NCI-H1436 (cell line): ENCODE measurements at places on chromosomes 13 and 19.

GRCh38 chr19:47057328-47057727 is 8.9 kb upstream of the TMEM160 start:
- DNase-seq, result no peak

DNA sequence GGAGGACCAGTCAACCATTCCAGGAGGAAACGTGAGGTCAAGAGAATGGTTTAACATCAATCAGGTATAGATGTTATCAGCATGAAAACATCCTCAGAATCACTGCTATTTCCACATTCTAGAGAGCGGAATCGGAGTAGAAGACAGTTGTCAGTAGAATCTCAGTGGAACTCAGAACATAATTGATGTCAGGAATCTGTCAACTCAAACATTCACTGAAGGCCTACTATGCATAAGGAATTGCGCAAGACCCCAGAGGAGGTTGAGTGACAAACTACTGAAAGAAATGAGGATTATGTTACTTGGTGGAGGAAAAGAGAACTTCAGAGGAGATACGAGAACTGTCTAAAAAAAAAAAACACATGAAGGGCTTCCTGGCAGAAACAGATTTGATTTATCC is 97.8 kb downstream of the LHFPL6 start:
- DNase-seq, result no peak

DNA sequence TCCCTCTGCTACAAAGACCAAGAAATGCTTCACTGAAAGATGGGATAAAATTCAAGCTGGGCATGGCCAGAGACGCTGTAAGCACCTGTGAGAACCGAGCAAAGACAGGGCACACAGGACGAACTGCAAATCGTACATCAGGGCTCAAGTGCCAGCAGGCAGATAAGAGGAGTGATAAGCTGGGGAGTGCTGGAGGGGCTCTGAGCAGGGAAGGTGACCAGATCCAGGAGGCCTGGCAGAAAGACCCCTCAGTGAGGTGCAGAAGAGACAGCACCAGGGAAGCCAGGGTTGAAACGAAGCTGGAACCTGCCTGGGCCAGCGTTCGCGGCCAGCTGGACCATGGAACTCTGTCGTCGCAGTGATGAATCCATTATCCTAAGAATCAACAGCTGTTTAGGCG is 10.2 kb downstream of the RAB20 start:
- DNase-seq, result no peak

DNA sequence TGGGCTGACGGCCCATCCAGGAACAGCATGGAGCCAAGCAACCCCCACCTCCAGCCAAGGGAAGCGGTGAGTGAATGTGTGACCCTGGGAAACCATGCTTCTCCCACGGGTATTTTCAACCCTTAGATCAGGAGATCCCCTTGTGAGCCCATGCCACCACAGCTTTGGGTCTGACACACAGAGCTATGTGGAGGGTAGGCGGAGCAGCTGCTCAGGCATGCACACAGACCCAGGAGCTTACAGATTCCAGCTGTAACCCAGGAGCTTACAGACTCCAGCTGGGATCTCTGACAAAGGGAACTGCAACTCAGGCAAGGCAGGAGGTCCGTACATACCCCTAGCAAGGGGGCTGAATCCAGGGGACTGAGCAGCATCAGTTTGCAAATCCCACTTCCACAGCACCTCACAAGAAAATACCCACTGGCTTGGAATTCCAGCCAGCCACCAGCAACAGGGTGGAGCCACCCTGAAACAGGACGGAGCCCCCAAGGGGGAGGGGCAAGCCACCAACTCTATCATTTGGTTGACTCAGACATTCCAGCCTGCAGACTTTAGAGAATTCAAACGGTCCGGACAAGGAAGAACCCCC is 40.8 kb upstream of the RFXAP start:
- no peak for DNase-seq

DNA sequence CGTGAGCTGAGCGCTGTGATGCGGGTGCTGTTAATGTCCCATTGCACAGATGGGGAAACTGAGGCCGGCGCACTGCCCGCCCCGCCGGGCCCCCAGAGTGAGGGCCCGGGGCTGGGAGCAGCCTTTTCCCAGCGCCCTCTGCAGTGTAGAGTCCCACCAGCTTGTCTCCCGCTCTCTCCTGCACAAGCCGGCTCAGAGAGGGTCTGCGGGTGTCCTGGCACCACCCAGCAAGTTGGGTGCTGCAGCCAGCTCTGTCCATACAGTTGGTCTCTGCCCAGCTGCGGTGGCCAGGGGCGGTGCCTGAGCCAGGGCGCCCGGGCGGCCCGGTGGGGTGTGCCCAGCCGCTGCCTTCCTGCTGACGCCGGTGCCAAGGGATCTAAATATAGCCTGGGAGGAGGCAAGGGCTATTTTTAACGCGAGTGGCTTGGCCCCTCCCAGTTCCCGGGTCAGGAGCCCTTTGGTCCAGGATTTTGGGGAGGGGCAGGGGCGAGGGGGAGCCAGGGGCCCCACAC is 19.3 kb downstream of the GADD45B start:
- DNase-seq, result no peak

- no peak for DNase-seq
Measured at GRCh38 chr13:29963089-29963488, 112.7 kb upstream of the UBL3 start.

DNA sequence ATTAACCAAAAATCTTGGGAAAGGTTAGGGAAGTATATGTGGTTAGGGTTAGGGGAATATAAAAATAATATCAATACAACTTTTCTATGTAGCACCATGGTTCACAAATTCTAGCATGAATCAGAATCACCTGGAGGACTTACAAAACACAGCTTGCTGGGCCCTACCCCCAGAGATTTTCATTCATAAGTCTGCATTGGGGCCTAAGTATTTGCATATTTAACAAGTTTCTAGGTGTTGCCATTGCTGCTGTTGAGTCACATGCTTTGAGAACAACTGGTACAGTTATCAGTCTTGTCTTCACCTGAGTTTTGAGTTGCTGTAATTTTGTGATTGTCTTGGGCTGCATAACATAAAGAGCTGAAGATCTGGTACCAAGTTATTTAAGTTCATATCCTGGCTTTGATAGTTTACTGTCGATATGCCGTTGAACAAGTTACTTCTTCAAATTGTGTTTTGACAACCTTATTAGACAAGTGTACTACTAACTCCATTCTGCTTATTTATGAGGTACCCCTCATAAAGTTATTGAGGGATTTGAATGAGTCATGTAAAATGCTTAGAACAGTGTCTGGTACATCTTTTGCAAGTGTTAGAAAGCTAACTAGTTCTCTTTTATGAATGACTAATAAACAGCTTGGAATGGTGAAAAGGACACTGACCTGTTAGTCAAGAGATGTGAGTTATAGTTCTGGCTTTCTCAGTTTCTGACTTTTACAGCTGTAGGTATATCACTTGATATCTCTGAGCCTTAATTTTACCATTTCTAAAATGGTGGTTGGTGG is 132.9 kb downstream of the PAN3 start:
- DNase-seq, result no peak

DNA sequence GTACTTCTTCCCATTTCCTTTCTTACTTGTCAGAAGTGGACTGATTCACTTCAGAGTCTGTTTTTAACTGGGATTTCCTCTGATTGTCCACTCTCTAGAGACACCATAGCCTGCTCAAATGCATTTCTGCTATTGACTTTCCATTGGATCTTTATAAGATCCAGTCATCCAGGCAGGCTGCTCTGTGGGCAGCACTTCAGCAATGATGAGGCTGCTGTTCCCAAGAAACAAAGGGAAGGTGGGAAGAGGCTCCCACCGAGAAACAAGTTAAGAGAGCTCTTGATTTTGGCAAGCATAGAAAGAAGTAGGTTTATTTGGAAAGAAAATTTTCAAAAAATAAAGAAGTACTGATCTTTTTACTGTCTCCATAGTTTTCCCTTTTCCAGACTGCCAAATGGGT is 125.8 kb upstream of the STARD13 start:
- DNase-seq, result no peak

GRCh38 chr19:47790398-47790814 is 11.9 kb downstream of the SELENOW start:
- peak; percentile 80 for DNase-seq

DNA sequence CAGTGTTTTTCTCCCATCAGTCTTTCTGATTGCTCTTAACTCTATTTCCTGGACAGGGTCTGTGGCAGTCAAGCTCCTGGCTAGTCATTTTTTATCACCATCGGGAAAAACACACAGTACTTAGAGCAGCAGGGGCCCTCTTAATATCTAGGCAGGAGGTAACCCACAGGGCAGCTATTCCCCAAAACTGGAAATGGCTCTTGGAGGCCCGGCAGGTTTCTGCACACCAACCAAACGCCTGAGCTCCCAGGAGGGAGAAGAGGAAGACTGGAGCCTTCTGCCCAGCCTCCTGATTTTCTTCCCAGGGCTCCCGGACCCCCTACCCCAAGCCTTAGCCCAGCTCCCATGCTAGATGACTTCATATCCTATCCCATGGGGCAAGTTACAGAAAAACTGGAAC is 49.3 kb upstream of the VSTM2B start:
- DNase-seq, result no peak

DNA sequence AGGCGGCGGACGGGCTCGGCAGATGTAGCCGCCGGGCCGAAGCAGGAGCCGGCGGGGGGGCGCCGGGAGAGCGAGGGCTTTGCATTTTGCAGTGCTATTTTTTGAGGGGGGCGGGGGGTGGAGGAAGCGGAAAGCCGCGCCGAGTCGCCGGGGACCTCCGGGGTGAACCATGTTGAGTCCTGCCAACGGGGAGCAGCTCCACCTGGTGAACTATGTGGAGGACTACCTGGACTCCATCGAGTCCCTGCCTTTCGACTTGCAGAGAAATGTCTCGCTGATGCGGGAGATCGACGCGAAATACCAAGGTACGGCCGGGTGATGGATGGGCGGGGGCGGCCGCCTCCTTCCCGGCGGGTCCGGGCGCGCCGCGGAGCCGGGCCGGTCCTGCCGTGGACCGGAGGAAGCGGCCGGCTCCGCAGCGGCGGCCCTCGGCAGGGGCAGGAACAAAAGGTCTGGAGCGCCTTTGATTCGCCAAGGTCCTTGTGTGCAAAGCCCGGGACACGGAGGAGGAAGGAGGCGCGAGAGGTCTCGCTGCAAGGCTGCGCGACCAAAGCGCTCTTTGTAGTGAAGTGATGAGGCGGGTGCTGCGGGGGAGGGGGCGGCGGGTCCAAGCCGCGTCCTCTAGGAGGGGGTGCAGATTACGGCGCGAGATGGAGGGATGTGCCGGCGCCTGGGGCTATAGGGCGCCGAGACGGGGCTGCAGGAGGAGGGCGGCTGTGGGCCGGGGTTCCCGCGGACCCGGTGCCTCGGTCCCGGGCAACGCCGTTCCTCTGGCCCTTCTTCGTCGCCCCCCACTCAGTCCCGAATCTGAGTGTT is 689 bp downstream of the ING1 start:
- peak; percentile 32 for DNase-seq

- DNase-seq, result no peak
Measured at GRCh38 chr13:91312324-91312723, 35.2 kb upstream of the MIR17HG start.

DNA sequence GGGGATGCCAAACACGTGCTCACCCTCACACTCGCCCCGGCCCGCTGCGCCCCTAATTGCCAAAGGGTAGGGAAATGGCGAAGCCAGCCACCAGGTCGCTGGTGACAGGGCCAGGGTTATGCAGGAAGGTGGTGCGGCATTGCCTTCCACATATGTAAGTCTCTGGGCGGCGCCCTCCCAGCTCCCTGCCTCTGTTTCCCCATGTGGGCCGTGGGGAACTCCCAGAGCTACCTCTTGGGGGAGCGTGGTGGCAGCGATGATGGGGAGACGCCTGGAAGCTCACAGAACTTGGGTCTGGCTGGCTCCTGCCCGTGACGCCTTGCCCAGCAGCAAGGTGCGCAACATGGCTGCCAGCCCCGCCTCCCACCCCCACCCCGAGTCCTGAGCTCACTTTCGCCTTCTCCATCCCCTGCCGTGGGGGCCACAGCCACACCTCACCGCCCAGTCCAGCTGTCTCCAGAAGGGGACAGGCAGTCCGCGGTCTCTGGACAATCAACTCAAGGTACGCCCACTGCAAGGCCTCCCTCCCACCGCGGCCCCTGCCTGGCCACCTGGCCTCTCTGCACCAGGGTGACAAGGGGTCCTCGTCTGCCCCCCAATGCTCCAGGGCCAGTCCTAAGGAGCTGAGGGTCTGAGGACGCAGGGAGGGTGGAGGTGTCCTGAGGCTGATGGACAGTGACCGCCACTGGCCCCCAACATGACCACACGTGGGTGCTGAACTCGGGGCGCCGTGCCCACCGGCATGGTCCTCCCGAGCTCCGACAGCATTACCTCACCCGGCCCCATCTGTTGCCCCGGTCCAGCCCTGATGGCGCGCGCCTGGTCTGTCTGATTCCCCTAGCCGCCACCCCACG is 6.6 kb downstream of the C19orf25 start:
- DNase-seq, result no peak

GRCh38 chr13:111537843-111538499 is 217.5 kb downstream of the TEX29 start:
- DNase-seq, result no peak

- no peak for DNase-seq
Measured at GRCh38 chr19:41925208-41926003, 2.8 kb downstream of the ERFL start.

- peak; percentile 8 for DNase-seq
Measured at GRCh38 chr19:40217934-40218890, at the start of gene TTC9B. Gene TTC9B (minus strand): TSS chr19:40218384. CDS start chr19:40218381, 3 bp downstream.

DNA sequence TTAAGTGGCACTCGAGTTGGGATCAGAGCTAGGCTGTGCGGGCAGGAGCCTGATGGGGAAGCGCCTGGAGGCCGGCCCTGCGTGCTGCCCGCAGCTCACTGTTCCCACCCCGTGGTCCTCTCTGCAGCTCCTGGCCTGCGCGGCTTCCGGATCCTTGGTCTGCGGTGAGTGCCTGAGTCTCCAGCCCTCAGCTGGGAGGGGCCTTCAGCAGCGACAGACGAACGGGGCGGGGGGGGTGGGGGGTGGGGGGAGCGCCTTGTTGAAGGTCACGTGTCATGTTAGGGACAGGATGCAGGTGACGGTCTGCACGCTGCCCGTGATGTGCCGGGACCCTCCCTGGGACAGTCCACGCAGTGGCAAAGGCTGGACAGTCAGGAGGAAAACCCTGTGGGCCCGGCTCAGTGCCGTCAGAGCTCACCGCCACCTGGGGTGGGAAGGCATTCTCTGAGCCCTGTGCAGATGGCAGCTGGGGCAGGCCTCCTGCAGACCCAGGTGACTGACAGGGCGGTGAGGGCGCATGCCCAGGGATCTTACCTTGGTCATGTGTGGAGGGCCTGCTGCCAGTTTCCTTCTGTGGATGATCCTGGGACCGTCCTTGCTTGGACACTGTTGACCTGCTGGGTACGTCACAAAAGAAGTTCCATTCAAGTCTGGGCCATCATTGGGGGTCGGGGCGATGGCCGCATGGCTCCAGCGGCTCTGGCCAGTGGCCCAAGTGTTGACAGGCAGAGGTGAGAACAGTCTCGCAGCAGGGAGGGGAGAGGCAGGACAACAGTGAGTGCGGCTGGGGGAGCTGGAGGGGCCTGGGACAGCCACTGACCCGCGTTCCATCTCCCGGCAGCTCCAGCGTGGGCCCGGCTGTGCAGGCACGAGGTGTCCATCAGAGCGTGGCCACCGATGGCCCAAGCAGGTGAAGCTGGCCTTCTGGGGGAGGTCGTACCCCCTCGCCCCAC is 4.3 kb downstream of the NDUFS7 start:
- no peak for DNase-seq
